ENCODE measurements at places on chromosomes 16 and 17. TPM values are rescaled to one million over a fixed set of nuclear protein-coding genes. Genes with fewer than 3 reads are reported as not detected.

FBXW10 gene
- 1.1 TPM for total RNA-seq

CNEP1R1 gene
- total RNA-seq, result 20.5 TPM

RHBDL3 gene
- 4.5 TPM for total RNA-seq

ARL5C gene
- total RNA-seq, result not detected

PIK3R5 gene
- 0.18 TPM for total RNA-seq

TNK1 gene
- total RNA-seq, result 1.3 TPM

POLDIP2 gene
- 160 TPM for total RNA-seq

CCL11 gene
- not detected for total RNA-seq

CA10 gene
- not detected for total RNA-seq
